Tongue (tissue), 3 donors: ENCODE measurements at places on chromosomes 6 and 20. TPM values are rescaled to one million over a fixed set of nuclear protein-coding genes. Genes with fewer than 3 reads are reported as not detected.

DNA sequence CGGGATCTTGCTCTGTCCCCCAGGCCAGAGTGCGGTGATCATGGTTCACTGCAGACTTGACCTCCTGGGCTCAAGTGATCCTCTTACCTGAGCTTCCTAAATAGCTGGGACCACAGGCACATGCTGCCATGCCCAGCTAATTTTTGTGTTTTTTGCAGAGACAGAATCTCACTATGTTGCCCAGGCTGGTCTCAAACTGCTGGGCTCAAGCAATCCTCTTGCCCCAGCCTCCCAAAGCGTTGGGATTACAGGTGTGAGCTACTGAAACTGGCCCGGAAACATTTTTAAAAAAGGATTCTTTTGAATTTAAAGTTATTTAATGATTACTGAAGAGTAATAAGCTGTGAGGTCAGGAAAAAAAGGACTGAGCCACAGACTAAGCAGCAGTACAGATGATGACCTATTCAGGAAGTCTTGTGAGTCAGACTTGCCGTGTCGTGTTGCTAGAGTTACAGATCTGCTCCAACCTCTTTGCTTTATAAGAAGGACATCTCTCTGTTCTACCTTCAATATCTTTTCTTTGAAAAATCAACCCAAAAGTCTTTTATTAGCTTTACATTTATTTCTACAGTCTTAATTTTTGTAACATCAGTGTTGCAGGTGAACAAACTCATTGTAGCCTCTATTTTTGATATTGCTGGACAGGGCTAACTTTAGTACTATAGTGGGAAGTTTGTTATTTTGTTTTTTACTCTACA is 108.7 kb downstream of the NCOA3 start:
- no peak for DNase-seq

- DNase-seq = no peak
Measured at GRCh38 chr20:34978092-34978744, 22.6 kb downstream of the MYH7B start.

GRCh38 chr6:96657344-96657743 is 94.4 kb downstream of the FHL5 start:
- no peak for DNase-seq

GRCh38 chr6:146550911-146551310 is 7.3 kb downstream of the RAB32 start:
- DNase-seq = no peak

The PSMA7 gene
- total RNA-seq = 248 TPM

The ARFGAP1 gene
- total RNA-seq = 47.1 TPM

The LCA5 gene
- total RNA-seq = 9.1 TPM

The EXOC2 gene
- total RNA-seq = 39.6 TPM

The MEP1A gene
- not detected for total RNA-seq
